HCT116 (cell line): ENCODE measurements at places on chromosomes 5 and 9. TPM values are rescaled to one million over a fixed set of nuclear protein-coding genes. Genes with fewer than 3 reads are reported as not detected.

DNA sequence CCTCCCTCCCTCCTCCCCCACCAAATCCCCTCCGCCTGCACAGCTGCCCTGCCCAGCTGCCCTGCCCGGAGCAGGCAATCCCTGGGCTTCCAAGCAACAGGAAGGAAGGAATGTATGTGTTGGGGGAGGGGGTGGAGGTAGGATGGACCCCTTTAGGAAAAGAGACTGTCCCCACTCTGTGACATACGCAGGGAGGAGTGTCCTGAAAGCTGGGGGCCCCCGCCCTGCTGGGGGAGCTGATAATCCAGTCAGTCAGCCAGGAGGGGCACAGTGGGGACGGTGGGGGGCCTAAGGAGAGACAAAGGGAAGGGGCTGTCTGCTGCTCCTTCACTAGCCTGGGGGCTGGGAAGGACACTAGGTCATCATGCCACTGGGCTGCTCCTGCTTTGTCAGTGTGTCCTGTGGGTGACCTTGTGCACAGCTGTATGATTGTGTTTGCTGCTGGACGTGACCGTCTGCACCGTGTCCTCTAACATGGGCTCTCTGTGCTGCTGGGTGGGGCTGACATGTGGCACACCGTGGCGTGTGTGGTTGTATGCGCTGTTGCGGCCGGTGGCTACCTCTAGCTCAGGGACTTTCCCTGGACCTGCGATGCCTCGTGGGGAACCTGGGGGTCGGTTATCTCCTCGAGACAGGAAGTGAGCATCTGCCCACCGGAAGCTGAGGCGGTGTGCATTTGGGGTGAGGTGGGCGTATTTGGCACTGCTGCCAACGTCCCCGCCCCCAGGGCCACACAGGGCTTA, 3.0 kb downstream of the N4BP3 start:
- no peak for DNase-seq

GRCh38 chr5:10501554-10502075, 59.9 kb downstream of the ROPN1L start:
- DNase-seq = no peak

- no peak for DNase-seq
These were observed 615.9 kb downstream of the CHSY3 start for GRCh38 chr5:130520211-130520610.

DNA sequence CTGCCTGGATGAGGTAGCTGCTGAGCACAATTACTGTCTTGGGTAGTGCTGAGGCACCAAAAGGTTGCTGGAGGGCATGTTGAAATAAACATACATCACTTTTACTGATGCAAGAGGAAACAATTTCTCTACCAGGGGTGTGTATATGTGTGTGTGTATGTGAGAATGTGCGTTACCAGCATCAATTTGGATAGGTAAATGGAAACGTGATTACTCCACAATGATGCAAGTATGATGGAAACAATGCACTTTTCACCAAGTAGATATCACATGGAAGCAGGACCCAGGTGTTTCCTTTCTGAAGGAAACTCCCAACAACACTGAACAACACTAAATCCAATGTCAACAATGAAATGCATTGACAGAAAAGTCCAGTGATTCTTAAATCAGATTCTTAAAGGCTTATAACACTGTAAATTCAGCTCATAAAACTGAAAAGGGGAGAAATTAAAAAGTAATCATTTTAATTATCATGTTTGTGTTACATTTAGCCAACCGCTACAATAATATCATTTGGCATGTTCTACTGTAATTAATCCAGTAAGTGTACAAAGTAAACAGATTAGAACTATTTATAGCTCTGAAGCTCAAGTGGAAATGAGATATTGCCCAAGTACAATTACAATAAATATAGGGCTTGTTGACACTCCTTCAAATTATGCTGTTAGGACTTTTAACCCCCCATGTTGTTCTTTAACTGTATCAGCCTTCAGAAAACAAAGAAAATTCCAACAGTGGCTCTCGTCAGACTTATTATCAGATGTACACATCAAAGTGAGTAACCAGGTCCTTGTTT, 25.3 kb downstream of the YIPF5 start:
- DNase-seq = no peak

DNA sequence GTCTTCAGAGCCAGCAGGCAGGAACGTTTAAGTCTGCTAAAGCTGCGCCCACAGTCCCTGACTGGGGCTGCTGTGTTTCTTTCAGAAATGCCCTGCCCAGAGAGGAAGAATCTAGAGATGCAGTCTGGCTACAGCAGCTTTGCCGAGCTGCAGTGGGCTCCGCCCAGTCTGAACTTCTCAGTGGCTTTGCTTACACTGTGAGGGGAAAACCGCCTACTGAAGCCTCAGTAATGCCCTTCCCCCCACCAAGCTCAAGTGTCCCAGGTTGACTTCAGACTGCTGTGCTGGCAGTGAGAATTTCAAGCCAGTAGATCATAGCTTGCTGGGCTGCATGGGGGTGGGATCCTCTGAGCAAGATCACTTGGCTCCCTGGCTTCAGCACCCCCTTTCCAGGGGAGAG, 78.4 kb downstream of the SREK1 start:
- DNase-seq = no peak

- DNase-seq = no peak
These were observed 22.3 kb downstream of the ATPSCKMT start for GRCh38 chr5:10227379-10227778.

CCDC192 gene
- not detected for total RNA-seq

- DNase-seq = no peak
These were observed 316.7 kb upstream of the TLE4 start for GRCh38 chr9:79254900-79255650.

IL4 gene
- not detected for total RNA-seq

- DNase-seq = no peak
These were observed 183.7 kb downstream of the HCN1 start for GRCh38 chr5:45512521-45512920.

DNA sequence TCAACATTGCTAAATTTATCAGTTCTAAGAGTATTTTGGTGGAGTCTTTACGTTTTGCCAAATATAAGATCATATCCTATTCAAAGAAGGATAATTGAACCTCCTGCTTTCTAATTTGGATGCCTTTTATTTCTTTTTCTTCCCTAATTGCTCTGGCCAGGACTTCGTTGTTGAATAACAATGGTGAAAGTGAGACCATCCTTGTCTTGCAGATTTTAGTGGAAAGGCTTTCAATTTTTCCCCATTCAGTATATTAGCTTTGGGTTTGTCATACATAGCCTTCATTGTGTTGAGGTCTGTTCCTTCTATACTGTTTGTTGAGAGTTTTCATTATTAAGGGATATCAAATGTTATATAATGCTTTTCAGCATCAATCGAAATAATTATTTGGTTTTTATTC, 1974.2 kb upstream of the ACO1 start:
- no peak for DNase-seq

DNA sequence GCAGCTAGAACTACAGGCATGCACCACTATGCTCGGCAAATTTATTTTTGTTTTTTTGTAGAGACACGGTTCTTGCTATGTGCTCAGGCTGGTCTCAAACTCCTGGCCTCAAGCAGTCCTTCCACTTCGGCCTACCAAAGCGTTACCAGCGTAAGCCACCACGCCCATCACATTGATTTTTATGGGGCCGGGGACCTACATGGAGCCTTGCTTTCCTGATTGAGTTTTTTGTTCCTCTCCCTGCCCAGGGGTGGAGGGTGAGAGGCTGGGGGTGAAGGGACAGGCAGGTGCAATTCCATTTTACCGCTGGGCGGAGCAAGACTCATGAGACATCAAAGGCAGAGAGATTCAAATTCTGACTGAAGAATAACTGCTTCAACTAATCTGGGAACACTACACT, 1.9 kb downstream of the ALDH1B1 start:
- no peak for DNase-seq

PTAR1 gene
- total RNA-seq = 32.2 TPM

- DNase-seq = no peak
These were observed 101.5 kb upstream of the BOD1 start for GRCh38 chr5:173717959-173718358.

EGR1 gene
- 173 TPM for total RNA-seq

MEGF10 gene
- total RNA-seq = 0.02 TPM

GRCh38 chr5:25006734-25007133, 362.0 kb upstream of the CDH10 start:
- no peak for DNase-seq

DPH7 gene
- 54.4 TPM for total RNA-seq

MAP1B gene
- total RNA-seq = 8.9 TPM

- DNase-seq = no peak
These were observed 427.8 kb downstream of the BNC2 start for GRCh38 chr9:16442622-16443021.

DNA sequence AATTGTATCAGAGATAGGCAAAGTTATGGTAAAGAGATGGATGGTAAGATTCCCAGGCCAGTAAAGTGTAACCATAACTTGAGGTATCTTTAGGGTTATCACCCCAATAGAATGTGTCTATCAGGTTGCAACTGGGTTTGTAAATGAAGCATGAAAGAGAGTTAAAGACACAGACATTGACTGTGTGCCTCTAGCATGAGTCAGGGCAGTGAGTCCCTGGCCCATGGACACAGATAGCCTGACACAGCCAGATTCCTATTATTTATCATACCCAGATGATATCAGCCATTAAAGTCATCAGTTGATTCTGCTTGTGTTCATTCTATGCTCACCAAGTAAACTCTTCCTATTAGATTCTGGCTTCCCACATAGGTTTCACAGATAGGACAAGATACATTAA, 33.5 kb upstream of the SNAPC3 start:
- DNase-seq = no peak

DNA sequence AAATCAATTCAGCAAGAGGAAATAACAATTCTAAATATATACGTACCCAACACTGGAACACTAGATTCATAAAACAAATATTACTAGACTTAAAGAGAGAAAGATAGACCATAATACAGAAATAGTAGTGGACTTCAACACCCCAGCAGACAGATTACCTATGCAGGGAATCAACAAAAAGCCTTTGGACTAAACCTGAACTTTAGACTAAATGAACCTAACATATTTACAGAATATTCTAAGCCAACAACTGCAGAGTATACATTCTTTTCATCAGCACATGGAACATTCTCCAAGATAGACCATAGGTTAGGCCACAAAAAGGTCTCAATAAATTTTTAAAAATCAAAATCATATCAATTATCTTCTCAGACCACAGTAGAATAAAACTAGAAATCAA, 32.9 kb upstream of the BARX1 start:
- DNase-seq = no peak

DNA sequence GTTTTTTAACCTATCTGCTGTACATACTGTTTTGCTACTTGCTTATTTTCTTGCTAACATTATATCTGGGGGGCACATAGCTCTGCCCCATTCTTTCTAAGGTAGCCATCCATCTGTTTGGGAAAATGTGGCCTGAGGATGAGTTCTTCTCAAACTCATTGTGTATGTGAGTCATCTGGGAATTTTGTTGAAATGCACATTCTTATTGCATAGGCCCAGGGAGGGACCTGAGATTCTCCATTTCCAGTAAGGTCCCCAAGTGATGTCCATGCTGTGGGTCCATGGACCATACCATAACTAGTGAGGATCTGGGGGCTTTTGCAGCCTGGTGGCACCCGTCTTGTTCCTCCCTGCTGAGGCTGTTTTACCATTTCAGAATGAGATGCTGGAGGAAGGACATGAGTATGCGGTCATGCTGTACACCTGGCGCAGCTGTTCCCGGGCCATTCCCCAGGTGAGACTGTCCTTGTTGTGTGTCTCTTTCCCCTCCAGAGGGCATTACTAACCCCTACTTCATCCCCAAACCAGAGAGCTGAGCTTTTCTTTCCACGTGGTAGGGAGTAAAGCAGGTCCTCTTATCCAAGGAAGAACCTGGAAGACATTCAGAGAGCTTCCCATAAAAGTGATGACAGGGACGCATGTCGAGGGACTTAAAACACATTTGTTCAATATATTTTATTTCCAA, 28.6 kb downstream of the CYFIP2 start:
- DNase-seq = no peak

RETREG1 gene
- total RNA-seq = 6.0 TPM

DNA sequence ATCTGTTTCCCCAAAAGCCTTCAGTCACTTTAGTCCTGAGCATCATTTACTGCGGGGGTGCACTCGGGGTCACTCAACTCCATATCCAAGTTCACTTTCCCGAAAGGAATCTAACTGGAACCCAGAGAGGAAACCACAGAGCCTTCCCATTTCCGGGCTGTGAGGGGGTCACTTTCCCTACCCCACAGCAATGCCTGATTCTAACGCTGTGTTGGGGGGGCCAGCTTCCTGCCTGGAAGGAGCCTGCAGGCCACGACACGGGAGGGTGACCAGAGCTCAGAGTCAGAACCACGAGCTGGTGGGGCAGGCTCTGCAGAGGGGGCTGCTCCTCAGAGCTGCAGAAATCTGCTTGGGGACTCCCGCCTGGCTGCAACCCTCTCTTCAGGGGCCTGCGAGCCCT, 20.3 kb downstream of the BRD9 start:
- no peak for DNase-seq
